ENCODE measurements at places on chromosomes 12 and 14.

GRCh38 chr14:33786091-33786825 lies 164.6 kb downstream of the EGLN3 start:
- no peak for DNase-seq

DNA sequence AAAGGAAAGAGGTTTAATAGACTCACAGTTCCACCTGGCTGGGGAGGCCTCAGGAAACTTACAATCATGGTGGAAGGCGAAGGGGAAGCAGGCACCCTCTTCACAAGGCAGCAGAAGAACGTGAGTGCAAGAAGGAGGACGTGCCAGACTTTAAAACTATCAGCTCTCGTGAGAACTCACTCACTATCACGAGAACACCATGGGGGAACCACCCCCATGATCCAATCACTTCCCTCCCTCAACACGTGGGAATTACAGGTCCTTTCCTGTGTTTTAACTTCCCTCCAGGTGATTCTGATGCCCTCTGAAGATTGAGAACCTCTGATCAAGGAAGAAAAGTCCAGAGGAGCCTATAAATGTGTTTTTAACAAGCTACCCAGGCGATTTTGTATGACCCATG lies 358.7 kb downstream of the MED13L start:
- no peak for DNase-seq

GRCh38 chr12:119176267-119177055 lies 2.3 kb upstream of the HSPB8 start:
- DNase-seq = no peak

DNA sequence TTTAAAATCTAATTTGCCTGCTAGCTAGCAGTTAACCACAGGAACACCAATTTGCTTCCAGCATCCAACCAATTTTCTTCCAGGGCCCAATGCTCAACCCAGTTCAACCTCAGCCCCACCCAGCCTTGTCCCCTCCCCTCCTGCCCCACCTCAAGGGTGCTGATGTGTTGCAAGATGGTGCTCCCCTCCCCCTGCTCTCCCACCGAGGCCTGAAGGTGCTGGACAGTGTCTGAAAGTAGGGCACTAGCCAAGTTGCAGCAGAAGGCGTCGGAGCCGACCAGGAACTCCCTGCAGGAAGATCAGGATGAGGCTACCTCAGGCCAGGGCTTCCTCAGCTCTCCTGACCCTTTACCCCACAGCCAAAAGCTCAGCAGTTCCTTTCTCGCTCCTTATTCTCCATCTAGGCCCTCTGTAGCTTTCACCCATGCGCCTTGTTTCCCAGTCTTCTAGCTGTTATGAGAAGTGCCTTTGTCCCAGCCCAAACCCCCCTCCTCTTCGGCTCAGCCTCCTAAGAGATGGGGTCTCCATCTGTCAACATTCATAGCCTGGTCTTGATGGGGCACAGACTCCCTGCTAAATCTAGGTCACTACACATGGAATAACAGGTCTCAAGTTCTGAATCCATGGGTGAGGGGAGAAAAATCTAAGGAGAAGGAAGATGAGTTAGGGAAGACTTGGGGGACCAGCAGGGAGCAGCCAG lies 3.6 kb downstream of the STAT6 start:
- no peak for DNase-seq

DNA sequence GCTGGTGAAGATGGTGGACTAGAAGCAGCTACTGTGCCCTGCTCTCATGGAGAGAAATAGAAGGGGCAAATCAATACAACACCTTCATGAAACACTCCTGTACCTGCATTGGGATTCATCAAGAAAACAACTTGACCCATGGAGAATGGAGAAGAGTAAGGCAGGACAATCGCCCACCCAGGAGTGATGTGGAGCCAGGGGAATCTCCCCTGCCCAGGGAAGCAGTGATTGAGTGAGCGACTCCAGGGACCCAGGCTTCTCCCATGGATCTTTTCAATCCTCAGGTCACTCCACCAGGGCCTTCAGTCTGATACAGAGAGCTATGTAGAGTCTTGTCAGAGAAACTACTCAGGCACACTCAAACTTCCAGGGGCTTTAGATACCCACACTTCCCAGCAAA lies 161.9 kb upstream of the DYRK2 start:
- DNase-seq = no peak

DNA sequence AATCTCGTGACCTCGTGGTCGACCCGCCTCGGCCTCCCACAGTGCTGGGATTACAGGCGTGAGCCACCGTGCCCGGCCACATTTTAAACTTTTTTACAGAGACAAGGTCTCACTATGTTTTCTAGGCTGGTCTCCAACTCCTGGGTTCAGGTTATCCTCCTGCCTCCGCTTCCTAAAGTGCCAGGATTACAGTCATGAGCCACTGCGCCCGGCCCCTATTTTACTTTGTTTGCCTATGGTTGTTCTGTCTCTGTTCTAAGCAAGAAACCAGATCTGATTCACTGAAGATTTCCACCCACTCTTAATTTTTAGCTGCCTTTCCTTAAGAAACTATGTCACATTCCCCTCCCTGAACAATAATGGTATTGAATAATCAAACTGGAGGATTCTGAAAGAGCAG lies 38.9 kb upstream of the PSEN1 start:
- DNase-seq = no peak

- DNase-seq = no peak
These were observed 1.3 kb upstream of the PABPN1 start for GRCh38 chr14:23319746-23320583.

GRCh38 chr14:99727096-99727870 lies 43.2 kb downstream of the CYP46A1 start:
- DNase-seq = no peak

GRCh38 chr14:96274122-96274521 lies 18.1 kb downstream of the BDKRB1 start:
- no peak for DNase-seq

DNA sequence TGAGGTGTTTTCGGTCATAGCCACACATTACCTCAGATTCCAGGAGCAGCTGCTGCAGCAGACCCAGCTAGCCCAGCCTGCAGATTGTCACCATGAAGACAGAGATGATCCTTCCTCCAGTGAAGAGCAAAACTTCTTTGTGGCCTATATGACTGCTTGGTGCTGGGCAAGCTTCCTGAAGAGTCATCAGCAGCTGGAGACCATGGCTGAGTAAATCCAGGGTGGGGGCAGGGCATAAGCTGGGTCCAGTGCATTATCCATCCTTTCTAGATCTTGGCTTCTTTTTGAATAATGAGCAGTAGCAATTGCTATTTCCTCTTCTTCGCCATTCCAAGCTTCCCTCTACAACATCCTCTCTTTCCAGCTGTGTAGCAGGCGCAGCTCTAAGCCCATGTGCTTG lies 373.1 kb upstream of the DDHD1 start:
- DNase-seq = no peak

- no peak for DNase-seq
These were observed 22.9 kb upstream of the BCDIN3D start for GRCh38 chr12:49865782-49866135.

DNA sequence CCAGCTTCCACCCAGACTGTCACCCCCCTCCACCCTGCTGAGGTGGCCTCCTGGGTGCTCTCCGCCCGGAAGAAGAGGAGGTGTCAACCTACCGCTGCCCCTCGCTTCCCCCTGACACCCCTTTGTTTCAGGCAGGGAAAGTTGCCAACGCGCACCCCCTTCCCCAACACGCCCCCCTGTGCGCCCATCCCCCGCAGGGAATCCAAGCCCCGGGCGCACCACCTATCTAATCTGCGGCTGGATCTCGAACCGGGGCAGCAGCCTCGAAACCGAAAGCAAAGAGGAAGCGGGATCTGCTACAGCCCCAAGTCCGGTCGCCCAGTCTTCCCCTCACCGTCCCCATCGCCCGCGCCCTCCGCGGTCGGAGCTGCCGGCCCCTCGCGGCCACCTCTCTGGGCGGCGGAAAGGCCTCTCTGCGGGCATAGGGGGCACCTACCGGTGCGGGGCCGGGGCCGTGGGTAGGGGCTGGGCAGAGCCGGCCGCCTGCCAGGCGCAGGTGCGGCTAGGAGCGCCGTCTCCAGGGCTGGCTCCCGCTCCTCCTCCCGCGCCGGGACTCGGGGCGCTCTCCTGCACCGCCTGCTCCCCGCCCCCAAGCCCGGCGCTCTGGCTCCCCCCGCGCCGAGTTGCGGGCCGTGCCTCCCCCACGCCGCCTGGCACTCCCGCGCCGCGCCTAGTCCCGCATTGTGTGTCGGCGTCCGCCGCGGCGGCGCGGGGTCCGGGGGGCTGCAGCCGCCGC lies 18.3 kb upstream of the PLEKHH1 start:
- peak; percentile 75 for DNase-seq

DNA sequence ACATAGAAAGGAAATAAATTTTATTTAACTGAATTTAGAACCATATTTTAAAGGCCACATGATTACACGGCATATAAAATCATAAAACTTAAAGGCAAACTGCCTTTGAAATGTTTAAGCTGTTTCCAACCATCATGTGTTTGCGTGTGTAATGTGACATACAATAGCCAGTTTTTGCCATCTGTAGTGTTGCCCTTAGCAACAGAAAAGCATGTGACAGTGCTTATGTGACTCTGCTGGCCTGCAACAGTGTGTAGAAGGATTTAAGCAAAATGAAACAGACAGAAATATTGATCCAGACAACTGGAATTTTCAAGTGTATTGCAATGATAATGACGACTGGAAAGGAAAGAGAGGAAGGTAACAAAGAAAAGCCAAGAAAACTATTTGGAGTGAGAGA lies 49.5 kb downstream of the TSPAN19 start:
- DNase-seq = no peak

DNA sequence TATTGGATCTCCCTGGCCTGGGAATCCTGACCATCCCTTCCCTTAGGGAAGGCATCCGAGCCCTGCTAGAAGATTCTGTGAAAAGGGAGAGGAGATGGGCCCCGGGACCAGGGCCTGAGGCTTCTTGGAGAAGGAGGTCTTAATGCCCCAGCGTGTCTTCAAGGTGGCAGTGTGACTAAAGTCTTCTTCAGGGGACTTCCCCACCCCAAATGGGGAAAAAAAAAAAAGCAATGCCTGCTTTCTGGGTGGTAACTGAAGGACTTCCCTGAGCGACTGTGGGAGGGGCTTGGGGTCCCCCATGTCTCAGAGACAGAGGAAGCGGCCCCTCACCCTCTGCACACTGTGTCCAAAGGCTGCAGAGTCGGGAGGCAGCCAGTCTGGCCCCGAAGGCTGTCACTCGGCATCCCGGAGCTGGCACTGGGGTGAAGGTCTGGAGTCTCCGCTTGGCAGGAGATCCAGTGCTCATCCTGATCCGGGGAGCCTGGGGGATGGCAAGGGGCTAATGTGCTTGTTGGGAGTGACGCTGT lies 7.8 kb upstream of the PGF start:
- DNase-seq = no peak

GRCh38 chr14:76651410-76652055 lies 109.7 kb upstream of the VASH1 start:
- no peak for DNase-seq

DNA sequence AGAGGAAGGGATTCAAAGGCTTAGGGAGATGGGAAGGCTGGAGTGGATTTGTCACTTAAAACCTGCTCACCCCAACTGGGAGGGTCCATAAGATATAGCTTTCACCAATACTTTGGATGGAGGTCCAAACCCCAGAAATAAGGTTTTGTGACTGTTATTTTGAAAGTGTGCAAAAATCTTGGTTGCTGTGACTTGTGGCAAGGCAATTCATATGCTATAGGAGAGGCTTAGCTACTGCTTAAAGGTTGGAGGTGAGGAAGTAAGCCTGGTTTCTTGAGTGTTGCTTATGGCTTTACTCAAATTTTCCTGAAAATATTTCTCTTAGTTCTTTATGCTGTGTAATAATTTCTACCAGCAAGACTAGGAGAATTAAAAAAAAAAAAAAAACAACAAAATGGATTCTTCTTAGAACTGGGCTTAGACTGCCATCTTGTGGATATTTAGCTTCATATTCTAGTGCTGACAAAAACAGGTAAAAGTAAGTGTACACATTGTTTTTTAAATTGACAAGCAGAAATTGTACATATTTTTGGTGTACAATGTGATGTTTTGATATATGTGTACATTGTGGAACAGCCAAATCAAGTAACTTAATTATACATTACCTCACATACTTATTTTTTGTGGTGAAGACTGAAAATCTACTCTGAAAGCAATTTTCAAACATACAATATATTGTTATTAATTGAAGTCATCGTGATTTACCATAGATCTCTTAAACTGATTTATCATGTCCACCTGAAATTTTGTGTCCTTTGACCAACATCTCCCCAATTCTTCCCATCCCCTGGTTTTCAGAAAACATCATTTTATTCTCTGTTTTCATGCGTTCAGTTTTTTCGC lies 23.0 kb downstream of the PDE6H start:
- DNase-seq = no peak

DNA sequence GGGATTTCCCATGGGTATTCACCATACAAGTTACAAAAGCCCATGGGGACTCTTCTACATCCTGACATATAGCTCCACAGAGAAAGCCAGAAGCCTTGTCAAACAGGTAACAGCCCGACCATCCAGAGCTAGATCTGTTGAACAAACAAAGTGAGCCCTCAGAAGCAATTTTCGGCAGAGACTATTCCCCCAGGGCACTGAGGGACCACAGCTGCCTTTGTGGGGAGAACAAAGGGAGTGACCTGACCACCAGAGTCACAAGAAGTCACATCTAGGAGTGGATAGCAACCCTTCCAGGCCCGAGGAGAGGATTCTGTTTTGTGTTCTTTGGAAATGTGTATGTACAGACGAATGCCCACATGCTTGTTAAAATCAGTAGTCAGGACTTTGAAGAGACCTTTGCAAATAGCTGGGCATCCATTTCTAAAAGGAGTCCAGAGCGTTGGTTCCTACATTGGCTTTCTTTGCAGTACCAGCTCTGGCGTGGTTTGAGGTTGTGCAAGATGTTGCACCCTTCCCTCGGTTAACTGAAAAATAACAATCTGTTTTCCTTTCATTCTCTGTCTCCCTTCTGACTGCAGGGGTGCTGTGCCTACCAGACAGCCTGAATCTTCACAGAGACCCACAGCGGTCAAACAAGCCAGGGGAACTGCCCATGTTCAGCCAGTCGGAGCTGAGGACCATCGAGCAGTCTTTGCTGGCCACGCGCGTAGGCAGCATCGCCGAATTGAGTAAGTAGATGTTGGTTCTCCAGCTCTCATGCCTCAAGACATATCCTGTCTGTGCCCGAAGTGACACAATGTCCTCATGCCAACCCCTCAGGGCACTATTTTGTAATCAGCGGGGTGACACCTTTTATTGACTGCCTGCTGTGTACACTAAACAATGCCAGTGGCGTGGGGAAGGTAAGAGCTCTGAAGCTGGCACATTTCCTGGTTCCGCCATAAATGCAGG lies 165.4 kb upstream of the PWP1 start:
- no peak for DNase-seq

DNA sequence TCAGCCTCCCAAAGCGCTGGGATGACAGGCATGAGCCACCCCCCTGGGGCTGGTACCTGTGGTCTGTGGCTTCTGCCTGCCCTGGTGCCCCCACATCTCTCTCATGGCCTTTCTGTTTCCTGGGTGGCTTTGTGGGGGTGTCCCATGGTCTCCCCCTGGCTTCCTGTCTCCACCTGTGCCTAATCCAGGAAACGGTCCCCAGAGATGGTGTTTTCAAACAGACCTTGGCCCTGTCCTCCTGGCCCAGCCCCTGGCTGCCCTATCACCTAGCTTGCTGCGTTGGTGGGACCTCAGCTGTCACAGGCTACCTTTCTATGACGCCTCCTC lies 18.1 kb downstream of the MEG3 start:
- DNase-seq = no peak

GRCh38 chr12:89494411-89495231 lies 30.0 kb downstream of the GALNT4 start:
- peak; percentile 42 for DNase-seq

- peak; percentile 50 for DNase-seq
These were observed 704 bp downstream of the ATP2B1 start for GRCh38 chr12:89707703-89708564.
